Central memory CD4-positive, alpha-beta T cell (primary cell): ENCODE measurements at places on chromosomes 6 and 20.
A peak's percentile ranks its signal among the peaks of the same experiment; 100 is the strongest.

DNA sequence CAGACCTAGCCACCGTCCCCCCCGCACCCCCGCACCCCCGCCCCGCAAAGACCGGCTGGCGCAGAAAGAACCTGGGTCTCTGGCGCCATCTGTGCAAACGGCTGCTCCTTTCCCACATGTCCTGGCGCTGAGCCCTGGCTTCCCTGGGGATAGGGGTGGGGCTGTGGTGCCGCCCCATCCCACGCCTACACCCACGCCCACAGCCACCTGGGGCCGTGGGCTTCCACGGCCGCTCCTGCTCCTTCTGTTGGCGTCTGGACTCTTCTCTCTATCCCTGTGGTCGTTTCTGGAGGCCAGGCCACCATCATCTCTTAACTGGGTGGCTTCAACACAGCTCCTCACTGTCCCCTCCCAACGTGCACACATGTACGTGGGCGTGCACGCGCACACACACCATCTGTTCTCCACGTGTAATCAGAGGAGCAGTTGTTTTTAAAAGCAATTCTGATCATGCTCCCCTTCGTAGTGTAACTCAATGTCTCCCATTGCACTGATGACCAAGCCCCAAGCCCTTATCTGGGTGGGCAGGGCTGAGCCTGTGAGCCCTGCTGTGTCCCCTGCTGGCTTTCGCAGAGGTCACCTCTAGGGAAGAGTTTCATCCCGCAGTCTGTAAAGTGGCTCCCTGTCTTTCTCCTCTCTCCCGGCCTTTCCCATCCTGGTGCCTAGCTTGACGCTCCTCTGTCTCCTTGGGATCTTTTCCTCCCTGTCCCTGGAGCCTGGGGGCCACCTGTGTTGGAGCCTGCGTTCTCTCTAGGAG, 31.9 kb upstream of the FAM83D start:
- DNase-seq = no peak

GRCh38 chr6:1311400-1312202, at the start of gene FOXQ1:
FOXQ1 (plus strand) TSS chr6:1312098; CDS start chr6:1312705, 607 bp downstream.
- no peak for DNase-seq

DNA sequence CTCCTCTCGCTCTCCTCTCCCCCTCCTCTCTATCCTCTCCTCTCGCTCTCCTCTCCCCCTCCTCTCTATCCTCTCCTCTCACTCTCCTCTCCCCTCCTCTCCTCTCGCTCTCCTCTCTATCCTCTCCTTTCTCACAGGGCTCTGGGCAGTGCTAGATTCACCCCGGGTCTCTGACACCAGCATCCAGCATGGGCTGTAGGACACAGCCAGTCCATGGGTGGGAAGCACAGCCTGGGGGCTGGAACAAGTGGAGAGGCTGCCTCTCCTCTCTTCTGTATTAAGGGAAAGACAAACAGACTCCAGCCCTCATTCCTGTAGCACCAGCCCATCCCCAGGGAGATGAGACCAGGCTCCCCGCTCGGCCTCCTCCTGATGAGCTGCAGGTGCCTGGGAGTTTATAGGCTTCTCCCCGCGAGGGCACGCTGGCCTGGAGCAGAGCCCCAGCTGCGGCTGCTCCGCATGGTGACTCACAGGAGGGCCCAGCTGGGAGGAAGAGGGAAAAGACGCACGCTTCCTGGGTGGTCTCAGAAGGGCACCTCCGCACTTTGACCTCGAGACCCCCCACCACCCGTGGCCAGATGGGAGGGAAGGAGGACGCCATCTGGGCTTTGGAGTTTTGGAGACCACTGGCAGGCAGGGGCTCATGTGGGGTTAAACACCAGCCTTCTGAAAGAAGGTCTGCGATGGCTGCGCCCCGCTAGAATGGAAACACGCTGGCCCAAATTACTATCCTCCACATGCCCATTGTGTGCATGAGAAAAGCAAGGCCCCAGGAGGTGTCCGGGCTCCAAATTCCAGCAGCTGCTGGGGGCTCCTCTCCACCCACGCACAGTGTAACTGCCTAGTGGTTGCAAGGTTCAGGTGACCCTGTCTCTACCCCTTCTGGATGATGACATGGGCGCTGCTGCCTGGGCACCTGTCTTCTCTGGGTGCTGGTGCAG, 68.0 kb downstream of the BMP7 start:
- DNase-seq = no peak

GRCh38 chr6:30612687-30613248, 4.3 kb downstream of the PPP1R10 start:
- DNase-seq = no peak

GRCh38 chr6:15429141-15430110, 183.6 kb downstream of the JARID2 start:
- DNase-seq = no peak

DNA sequence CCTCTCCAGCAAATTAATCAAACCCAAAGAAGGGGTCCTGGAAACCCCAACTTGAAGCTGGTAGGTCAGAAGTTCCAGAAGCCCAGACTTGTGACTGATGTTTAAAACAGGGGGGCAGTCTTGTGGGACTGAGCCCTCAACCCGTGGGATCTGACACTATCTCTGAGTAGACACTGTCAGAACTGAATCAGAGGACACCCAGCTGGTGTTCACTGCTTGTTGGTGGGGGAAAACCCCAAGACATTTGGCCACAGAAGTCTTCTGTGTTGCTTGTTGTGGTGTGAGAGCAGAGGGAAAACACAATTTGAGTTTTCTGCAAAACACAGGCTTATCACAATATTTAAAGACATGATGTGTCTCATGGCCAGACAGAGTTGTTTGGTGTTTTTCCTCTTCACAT, 29.9 kb downstream of the KIF13A start:
- DNase-seq = no peak

DNA sequence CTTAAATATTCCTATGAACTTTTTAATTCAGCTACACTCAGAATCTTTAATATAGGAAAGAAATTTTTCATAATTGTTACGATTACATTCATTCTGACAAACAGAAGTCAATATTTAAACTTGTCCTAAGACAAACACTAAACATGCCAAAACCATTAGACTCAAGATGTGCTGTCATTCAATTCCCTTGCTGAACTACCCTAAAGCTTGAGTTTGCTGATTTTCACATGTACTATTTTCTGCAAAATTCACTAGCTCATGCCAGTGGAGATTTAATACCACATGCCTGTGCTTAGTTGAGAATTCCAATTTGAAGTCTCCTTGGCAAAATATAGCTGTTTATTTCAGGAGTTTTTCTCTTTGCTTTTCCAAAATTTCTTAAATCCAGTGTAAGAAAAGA, 448.0 kb downstream of the COL12A1 start:
- DNase-seq = no peak

DNA sequence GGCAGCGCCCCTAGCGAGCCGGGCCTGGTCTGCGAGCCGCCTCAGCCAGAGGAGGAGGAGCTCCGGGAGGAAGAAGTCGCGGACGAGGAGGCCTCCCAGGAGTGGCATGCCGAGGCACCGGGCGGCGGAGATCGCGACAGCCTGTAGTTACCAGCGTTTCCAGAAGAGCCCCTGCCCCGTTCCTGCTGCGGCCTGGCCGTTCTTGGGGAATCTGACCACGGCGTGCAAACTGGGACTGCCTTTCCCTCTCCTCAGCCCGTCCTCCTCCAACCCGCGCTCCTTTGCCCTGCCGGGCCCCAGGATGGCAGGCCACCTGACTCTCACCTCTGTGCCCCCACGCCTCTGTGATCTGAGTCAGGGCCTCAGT, 802 bp downstream of the HDGFL1 start:
- DNase-seq = no peak

GRCh38 chr6:17910189-17910588, 77.2 kb downstream of the KIF13A start:
- DNase-seq = no peak

DNA sequence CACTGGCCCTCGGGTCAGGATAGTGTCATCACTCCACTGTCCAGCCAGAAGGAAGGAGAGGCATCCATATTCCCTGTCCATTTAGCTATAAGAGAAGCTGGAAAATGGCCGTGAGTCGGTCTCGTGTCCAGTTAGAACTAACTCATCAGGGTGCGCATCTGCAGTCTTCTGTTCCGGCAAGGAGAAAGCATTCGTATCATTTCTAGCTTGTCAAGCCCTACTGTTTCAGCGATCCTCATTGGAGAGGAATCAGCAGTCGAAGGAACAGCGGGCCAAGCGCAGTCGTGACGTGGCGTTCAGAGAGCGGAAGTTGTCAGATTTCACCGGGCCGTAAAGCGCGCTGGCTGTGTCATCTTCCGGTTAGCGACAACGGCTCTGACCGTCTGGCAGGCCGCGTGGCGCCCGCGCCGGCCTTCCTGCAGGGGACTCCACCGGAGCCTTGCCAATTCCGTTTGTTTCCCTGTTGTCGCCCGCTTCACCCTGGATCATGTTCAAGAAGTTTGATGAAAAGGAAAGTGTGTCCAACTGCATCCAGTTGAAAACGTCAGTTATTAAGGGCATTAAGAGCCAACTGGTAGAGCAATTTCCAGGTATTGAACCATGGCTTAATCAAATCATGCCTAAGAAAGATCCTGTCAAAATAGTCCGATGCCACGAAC, 32.9 kb downstream of the HM13 start:
- peak; percentile 83 for DNase-seq

GRCh38 chr6:139159016-139159415, 24.1 kb downstream of the HECA start:
- DNase-seq = no peak

GRCh38 chr20:39248862-39249485, 286.8 kb downstream of the DHX35 start:
- no peak for DNase-seq

GRCh38 chr6:163123098-163123497, 291.4 kb upstream of the QKI start:
- no peak for DNase-seq
